ENCODE measurements at places on chromosomes 12 and 14. TPM values are rescaled to one million over a fixed set of nuclear protein-coding genes. Genes with fewer than 3 reads are reported as not detected.

TMPRSS12 gene
- 6.8 TPM for total RNA-seq

MYF6 gene
- total RNA-seq = not detected

KRT79 gene
- total RNA-seq = 0.24 TPM

REC8 gene
- 27.7 TPM for total RNA-seq

MIS18BP1 gene
- total RNA-seq = 60.8 TPM

TMEM30B gene
- total RNA-seq = 11.4 TPM

KCNH3 gene
- total RNA-seq = 4.5 TPM

A2ML1 gene
- 81.1 TPM for total RNA-seq

CAPS2 gene
- total RNA-seq = 25.6 TPM

RPL10L gene
- total RNA-seq = 45.8 TPM

USP44 gene
- total RNA-seq = 22.4 TPM

All from testis (tissue), 5 donors.